ENCODE measurements at places on chromosomes 4 and X. TPM values are rescaled to one million over a fixed set of nuclear protein-coding genes. Genes with fewer than 3 reads are reported as not detected.

The SPANXN1 gene
- total RNA-seq = not detected

The RAB33B gene
- total RNA-seq = 11.0 TPM

The MAGEB17 gene
- not detected for total RNA-seq

The PCDH10 gene
- total RNA-seq = 12.5 TPM

The STATH gene
- total RNA-seq = not detected

The CDKL2 gene
- 4.7 TPM for total RNA-seq

The FREM3 gene
- not detected for total RNA-seq

The MAGEH1 gene
- 15.4 TPM for total RNA-seq

The PITX2 gene
- total RNA-seq = 4.2 TPM

The SERTM2 gene
- total RNA-seq = 0.23 TPM

The DCX gene
- total RNA-seq = 2.4 TPM

The CT45A2 gene
- total RNA-seq = not detected

The GABRE gene
- total RNA-seq = 1.8 TPM

The HSD17B13 gene
- total RNA-seq = not detected

The CABS1 gene
- total RNA-seq = not detected

The KLKB1 gene
- not detected for total RNA-seq

The ARMCX1 gene
- 17.9 TPM for total RNA-seq

The DNAAF6 gene
- total RNA-seq = not detected

The AMTN gene
- total RNA-seq = not detected

The COQ2 gene
- total RNA-seq = 8.7 TPM

The COL25A1 gene
- 10.5 TPM for total RNA-seq

The GAGE1 gene
- total RNA-seq = not detected

The MAOA gene
- total RNA-seq = 2.5 TPM

The MAGEA11 gene
- not detected for total RNA-seq

The RNF212 gene
- 2.0 TPM for total RNA-seq

The SHROOM3 gene
- total RNA-seq = 50.9 TPM

The CCDC110 gene
- 1.2 TPM for total RNA-seq

The PABPC4L gene
- total RNA-seq = 0.58 TPM

The SCD5 gene
- 61.7 TPM for total RNA-seq

The GPRIN3 gene
- 2.6 TPM for total RNA-seq

The GAGE12E gene
- total RNA-seq = not detected

The ZNF630 gene
- total RNA-seq = 1.3 TPM

The PROM1 gene
- total RNA-seq = 34.5 TPM

The FNIP2 gene
- 18.5 TPM for total RNA-seq

The ARX gene
- not detected for total RNA-seq

The SLC10A4 gene
- 0.26 TPM for total RNA-seq

The VCX3B gene
- total RNA-seq = not detected

The SPIN4 gene
- total RNA-seq = 4.9 TPM

The SATL1 gene
- 0.19 TPM for total RNA-seq

All from astrocyte (in vitro differentiated cells and primary cell).